ENCODE measurements at places on chromosomes 2 and 18. TPM values are rescaled to one million over a fixed set of nuclear protein-coding genes. Genes with fewer than 3 reads are reported as not detected.

- no peak for DNase-seq
These were observed 16.6 kb downstream of the PAIP2B start for GRCh38 chr2:71210292-71210691.

DNA sequence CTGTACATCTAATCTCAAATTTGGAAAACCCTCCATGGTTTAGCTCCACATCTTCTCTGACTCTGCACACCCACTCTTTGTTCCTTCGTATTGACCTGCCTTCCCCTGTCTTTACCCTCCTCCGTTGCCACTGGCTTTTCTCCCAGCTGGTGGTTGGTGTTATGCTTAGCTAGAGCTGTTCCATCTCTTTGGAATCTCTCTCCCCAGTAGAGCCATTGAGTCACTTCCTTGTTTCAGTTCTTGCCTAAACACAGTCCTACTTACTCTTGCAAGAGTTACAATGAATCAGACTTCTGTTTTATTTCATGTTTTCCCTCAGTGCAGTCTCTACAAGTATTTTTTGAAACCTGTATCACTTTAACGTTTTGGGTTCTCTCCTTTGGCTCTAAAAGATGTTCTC, 263.9 kb downstream of the LTBP1 start:
- DNase-seq: no peak

TUBA4B gene
- not detected for polyA plus RNA-seq

GALNT3 gene
- polyA plus RNA-seq: 5.3 TPM
